Stimulated activated CD4-positive, alpha-beta T cell treated with anti-CD3 and anti-CD28 coated beads, Interleukin-1b, Interleukin-23, amount 100 ng/mL, for 1 hour (primary cell): ENCODE measurements at places on chromosomes 7 and 10.

GRCh38 chr10:69861251-69862240 is 59.8 kb downstream of the COL13A1 start:
- no peak for DNase-seq

GRCh38 chr7:2710286-2710655 is 22.3 kb downstream of the AMZ1 start:
- peak; percentile 18 for DNase-seq

- no peak for DNase-seq
Observed at GRCh38 chr7:130421684-130422083, 19.1 kb downstream of the CEP41 start.

DNA sequence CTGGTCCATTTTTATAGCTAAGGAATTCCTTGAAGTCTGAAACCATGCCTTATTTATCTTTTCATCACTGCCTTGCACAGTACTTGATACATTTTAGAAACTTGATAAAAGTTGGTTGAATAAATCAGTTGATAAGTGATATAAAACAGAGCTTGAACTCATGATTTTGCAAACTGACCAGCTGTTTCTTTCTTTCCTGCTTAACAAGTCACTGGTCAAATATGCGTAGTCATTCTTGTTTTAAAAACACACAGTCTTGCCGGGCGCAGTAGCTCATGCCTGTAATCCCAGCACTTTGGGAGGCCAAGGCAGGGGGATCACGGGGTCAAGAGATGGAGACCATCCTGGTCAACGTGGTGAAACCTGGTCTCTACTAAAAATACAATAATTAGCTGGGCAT is 6.3 kb downstream of the TPST1 start:
- DNase-seq, result no peak

- no peak for DNase-seq
Observed at GRCh38 chr7:116653204-116653603, 18.8 kb upstream of the MET start.

- no peak for DNase-seq
Observed at GRCh38 chr10:3749011-3749410, 36.0 kb downstream of the KLF6 start.

GRCh38 chr7:15113752-15114151 is 211.2 kb upstream of the DGKB start:
- DNase-seq, result no peak

DNA sequence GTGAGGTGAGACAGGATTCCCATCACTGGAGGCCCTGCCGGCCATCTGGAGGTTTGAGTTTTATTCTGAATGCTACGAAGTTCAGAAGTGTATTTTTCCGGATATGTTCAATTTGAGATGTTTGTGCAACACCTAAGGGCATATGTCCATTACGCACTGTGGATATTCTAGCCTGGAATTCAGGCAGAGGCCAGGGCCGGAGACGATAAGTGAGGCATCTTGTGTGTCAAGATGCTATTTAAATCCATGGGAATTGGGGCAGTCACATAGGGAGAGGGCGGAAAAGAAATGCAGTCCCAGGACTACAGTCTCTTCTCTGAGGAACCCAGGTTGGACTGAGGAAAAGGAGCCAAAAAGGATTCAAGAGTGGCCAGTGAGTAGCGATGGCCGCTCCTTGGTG is 1.9 kb upstream of the SUV39H2 start:
- DNase-seq, result no peak

GRCh38 chr10:117351996-117352395 is 23.2 kb downstream of the PDZD8 start:
- no peak for DNase-seq

DNA sequence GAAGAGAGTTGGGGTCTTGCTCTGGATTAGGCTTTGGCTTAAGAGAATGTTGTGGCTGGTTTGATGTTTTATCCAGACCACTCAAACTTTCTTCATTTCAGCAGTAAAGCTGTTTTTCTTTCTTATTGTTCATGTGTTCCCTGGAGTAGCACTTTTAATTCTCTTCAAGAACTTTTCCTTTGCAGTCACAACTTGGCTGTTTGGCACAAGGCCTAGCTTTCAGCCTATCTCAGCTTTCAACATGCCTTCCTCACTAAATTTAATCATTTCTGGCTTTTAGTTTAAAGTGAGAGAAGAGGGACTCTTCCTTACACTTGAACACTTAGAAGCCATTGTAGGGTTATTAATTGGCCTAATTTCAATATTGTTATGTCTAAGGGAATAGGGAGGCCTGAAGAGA is 18.1 kb downstream of the CCDC126 start:
- no peak for DNase-seq
